ENCODE measurements at places on chromosomes 6 and 20. TPM values are rescaled to one million over a fixed set of nuclear protein-coding genes. Genes with fewer than 3 reads are reported as not detected.

The C6orf132 gene
- 2.4 TPM for total RNA-seq

The ULBP1 gene
- total RNA-seq: not detected

The TBXT gene
- total RNA-seq: not detected

The TRIM31 gene
- not detected for total RNA-seq

The ZC2HC1B gene
- 0.35 TPM for total RNA-seq

The KCNQ5 gene
- total RNA-seq: not detected

The ASIP gene
- not detected for total RNA-seq

The GRIK2 gene
- not detected for total RNA-seq

The LRRC73 gene
- total RNA-seq: 1.2 TPM

The SOBP gene
- 21.2 TPM for total RNA-seq

Measured in uterus (tissue), 4 donors.